ENCODE measurements at places on chromosomes 11 and 22.
A peak's percentile ranks its signal among the peaks of the same experiment; 100 is the strongest.

DNA sequence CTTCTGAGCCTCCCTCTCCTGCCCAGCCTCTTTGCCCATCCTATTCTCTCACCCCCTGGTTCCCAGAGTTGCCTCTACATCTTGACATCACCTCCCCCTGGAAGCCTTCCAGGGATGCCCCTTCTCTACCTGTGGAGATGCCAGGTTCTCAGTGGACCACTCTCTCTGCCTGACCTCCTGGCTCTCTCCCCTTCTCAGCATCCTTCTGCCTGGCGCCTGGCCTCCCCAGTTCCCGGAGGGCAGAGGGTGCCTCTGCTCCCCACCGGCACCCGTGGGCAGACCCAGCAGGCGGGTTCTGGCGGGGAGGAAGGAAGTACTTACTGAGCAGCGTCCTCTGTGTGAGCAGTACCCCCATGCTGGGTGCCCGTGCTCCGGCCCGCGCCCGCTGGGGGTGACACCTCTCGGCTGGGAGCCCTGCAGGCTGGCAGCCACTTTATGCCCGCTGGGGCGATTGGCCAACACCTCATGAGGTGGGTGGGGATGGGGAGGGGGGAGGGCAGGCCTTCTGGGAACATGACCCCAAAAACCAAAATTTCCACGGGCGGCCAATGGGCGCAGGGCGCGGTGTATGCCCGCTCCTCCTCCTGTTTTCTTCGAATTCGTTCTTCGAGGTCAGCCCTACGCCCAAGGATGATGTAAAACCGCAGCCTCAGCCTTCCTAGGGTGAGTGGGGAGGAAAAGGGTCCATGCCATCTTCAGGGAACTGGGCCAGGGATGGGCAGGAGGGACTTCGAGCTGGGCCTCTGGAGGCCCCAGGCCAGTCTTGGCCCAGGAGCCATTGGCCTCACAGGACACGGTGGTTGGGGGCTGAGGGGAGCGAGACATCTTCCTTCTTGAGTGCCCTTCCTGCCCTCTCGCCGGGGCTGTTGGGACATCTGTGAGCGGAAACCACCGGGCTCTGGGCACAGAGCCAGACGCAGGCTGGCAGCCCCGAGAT, at the start of gene OSM:
Gene OSM (minus strand): TSS at position 407 of the 937 bp plus-strand sequence. CDS start 52 bp downstream, at position 355.
- no peak within 1 kb of the TSS for H3K27ac ChIP-seq
- no peaks in the 10 kb centered on the region for H3K36me3 ChIP-seq
- no peaks in the 10 kb centered on the region for H3K27me3 ChIP-seq
- peaks cover 1% of the 10 kb centered on the region for H3K4me1 ChIP-seq
- DNase-seq = no peak
- no peak within 1 kb of the TSS for H3K4me3 ChIP-seq

DNA sequence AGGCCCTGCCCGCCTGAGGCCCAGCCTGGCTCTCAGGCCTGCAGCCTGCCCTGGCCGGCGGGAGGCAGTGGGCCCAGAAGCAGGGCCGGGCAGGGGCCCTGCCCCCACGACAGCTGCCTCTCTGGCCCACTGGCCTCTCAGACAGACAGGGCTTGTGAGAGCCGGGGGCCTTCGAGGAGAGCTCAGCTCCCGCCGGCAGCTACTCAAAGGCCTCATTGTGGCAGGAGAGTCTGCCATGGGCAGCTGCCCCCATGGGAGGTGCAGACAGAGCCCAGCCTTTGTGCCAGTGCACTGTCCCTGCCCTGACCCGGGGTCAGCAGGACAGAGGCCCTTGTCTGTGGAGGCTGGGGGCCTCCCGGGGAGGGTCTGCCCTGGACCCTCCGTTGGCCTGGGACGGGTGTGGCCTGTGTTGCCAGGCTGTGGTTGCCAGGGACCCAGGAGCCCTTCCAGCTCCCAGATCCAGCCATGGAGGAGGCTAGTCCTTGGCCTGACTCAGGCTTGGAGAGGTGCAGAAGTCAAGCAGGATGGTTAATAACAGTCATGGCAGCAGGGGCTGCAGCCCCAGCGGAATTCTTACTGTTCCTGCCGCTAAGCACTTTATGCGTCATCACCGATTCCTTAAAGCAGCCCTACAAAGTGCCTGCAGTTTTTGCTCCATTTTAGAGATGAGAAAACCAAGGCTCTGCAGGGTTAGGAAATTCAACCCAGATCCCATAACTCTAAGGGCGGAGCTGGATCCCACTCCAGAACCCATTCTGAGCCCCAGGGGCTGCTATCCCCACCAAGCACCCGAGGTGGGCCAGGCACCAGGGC, 12.5 kb downstream of the FLRT1 start:
- no peaks in the 10 kb centered on the region for H3K27me3 ChIP-seq
- H3K4me3 ChIP-seq = no peak overlapping the region
- H3K4me1 ChIP-seq = peaks cover 22% of the 10 kb centered on the region
- peak overlapping the region; percentile 73 for H3K27ac ChIP-seq
- no peaks in the 10 kb centered on the region for H3K36me3 ChIP-seq
- no peak for DNase-seq

DNA sequence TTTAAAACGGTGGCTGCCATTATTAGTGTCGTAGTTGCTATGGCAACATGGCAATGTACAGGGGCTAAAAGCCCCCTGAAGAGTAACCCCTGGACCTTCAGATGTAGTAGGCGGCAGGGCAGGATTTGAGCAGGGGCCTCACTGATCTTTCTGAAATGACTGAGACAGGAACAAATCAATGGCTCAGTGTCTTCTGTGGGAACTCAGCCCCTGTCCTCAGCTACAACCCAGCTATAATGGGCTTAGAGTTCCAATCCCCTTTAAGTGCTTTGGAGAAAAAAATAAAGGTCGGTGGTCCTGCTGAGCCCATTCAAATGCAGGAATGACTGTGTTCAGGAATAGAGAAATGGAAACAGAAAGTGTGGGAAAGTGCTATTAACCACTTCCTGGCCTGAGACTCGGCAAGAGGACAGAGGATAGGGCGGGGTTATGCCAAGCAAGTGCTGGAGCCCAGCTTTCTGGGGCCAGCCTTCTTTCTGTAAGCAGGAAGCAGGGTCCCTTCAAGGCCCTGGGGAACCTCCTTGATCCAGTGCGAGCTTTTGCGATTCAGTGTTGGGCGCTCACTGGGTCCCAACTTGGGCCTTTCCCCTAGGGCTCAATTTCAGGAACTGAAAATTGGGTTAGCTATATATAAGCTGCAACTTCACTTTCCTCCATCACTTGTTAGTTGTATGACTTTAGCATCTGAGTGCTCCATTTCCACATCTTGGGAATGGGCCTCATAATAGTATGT, 6.1 kb upstream of the CD82 start:
- H3K36me3 ChIP-seq = no peaks in the 10 kb centered on the region
- no peak overlapping the region for H3K4me3 ChIP-seq
- H3K27ac ChIP-seq = peak overlapping the region; percentile 93
- peak; percentile 77 for DNase-seq
- H3K27me3 ChIP-seq = no peaks in the 10 kb centered on the region
- H3K4me1 ChIP-seq = peaks cover 13% of the 10 kb centered on the region

DNA sequence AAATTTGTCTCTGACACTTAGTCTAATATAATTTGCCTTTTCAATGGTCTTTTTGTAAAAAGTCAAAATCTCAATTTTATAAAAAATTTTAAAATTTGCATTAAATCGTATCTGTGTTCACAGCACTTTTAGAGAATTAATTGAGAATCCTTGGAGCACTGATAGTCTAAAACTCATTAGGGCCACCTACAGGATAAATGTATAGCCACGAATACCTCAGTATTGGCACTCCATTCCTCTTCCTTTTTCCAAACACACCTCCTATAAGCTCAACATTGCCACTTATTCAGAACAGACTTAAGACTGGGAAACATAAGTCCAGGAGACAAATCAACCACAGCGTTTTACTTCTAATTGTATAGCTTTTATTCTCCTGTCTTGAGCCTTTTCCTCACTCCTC, 776.0 kb upstream of the ARHGAP42 start:
- DNase-seq = no peak
- H3K4me1 ChIP-seq = no peaks in the 10 kb centered on the region
- no peak overlapping the region for H3K27ac ChIP-seq
- H3K4me3 ChIP-seq = no peak overlapping the region
- H3K36me3 ChIP-seq = no peaks in the 10 kb centered on the region
- H3K27me3 ChIP-seq = no peaks in the 10 kb centered on the region

DNA sequence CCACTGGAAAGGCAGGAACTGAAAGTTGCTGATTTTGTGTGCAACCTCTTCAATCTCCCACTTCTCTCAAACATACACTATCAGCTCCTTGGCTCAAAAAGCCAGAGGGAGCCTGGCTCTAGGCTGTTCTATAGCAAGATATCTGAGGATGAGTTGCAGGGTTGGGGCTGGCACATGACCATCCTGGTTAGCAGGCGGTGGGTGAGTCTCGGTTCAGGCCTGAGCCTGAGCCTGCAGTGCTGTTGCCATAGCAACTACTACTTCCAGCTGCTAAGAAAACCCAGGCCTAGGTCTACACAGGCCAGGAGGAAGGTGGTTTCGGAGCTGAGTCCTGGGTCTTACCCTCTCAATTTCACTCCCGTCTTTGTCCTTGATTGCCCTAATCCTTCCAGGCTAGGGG, 39.0 kb downstream of the CWC15 start:
- H3K27me3 ChIP-seq = no peaks in the 10 kb centered on the region
- no peak overlapping the region for H3K4me3 ChIP-seq
- peaks cover 17% of the 10 kb centered on the region for H3K4me1 ChIP-seq
- DNase-seq = no peak

DNA sequence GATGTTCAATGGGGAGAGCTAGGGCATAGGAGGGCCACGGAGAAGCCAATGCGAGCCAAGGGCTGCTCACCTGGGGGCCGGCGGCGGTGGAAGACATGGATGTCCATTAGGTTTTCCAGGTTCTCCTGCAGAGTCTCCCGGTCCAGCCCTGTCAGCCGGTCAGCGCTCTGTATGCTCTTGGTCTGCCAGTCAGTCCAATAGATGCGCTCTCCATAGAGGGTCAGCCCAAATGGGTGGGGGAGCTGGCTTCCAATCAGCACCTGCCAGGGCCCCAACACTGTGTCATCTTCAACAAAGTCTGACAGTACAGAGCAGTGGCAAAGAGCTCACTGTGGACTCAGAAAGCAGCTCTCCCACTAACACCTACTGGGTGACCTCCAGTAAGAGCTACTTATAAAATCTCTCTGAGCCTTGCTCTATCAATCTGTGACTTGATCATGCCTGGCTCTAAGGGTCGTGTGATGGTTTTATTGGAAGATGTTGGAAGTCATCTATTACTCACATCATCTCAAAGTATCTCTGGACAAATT, 33.0 kb upstream of the CKAP5 start:
- no peaks in the 10 kb centered on the region for H3K27me3 ChIP-seq
- H3K36me3 ChIP-seq = peaks cover 42% of the 10 kb centered on the region

DNA sequence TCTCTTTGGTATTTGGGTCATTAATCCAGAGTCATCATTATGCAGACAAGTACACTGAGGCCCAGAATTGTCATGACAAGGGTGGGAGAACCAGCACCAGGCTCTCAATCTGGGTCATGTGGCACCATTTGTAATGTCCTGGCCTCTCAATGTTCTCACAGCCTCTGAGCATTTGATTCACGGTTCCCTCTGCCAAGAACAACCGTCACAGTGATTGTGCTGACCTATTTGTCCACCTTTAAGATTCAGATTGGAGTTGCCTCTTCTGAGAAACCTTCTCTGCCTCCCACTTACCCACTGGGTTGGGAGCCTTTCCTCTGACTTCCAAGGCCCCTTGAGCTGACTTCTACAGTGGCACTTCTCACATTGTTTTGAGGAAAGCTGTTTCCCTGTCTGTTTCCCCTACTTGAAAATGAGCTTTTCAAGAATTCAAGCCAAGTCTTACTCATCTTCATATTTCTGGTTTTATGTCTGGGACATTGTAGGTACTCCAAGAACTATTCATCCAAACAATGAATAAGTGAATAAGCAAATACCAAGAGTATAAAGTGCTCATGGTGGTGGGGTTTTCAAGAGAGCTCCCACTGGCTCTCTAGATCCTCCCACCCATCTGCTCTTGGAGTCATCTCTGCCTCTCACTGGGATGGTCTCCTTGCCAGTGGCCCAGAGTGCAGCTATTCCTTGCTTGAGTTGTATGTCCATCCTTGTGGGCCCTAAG, 126.4 kb upstream of the E2F8 start:
- peaks cover 35% of the 10 kb centered on the region for H3K4me1 ChIP-seq
- H3K27me3 ChIP-seq = no peaks in the 10 kb centered on the region
- no peak overlapping the region for H3K27ac ChIP-seq
- DNase-seq = no peak
- H3K36me3 ChIP-seq = no peaks in the 10 kb centered on the region

DNA sequence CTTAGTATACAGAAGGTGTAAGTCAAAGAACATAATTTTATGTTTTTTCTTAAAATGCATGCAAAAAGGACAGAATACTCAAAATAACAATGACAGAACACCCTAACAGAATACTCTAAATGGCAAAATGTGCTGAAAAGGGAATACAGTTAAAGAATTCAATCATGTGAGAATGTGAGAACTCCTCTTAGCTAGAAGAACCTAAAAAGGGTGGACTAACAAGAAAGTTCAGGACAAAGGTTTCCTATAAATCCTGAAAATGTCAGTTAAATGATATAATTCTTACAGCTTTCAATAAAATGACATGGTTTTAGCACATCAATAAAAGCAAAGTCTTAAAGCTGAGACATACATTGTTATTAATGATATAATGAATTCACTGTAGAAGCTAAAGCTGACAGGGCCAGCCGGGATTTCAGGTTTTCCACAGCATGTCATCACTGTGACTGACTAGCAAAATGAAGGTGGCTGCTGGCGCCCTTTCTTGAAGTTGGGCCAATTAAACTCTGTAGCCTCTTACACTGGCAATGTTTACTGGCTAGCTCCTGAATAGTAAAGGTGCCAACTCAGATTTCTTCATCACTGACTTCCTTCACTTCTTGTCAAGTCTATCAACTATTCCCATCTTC, 244.4 kb downstream of the TTC28 start:
- no peak overlapping the region for H3K27ac ChIP-seq
- no peaks in the 10 kb centered on the region for H3K27me3 ChIP-seq
- no peak for DNase-seq

DNA sequence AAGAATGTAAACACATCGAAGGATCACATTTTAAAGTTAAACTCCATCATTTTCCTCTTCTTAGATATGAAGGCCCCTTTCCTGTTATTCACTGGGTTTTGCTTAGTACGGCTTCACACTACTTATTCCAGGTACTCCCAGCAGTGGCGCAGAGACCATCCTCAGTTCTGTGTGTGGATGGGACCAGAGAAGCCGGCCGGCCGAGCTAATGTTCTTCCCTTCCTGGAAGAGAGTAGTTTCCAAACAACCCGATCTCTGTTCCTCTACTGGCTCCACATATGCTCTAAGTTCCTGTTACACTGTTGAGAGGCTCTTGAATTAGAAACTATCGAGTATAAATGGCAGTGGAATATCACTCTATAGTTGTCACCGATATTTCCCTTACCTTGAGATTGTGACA, 684 bp upstream of the NFRKB start:
- no peak for DNase-seq
- H3K27ac ChIP-seq = no peak overlapping the region
- peaks cover 9% of the 10 kb centered on the region for H3K36me3 ChIP-seq
- H3K4me3 ChIP-seq = peak overlapping the region; percentile 69
- H3K4me1 ChIP-seq = peaks cover 5% of the 10 kb centered on the region

GRCh38 chr11:69524291-69524882, 42.9 kb downstream of the LINC01488 start:
- H3K4me3 ChIP-seq = no peak overlapping the region
- H3K4me1 ChIP-seq = no peaks in the 10 kb centered on the region
- H3K36me3 ChIP-seq = no peaks in the 10 kb centered on the region
- H3K27me3 ChIP-seq = no peaks in the 10 kb centered on the region
